Epithelial cell of umbilical artery (primary cell): ENCODE measurements at places on chromosomes 11 and 22. TPM values are rescaled to one million over a fixed set of nuclear protein-coding genes. Genes with fewer than 3 reads are reported as not detected.

The ADM gene
- total RNA-seq, result 104 and 126 TPM in 2 replicates

The MOV10L1 gene
- 14.9 and 15.2 TPM in 2 replicates for total RNA-seq

The SCN3B gene
- total RNA-seq, result under 0.01 and 0.91 TPM in 2 replicates

The SEPTIN3 gene
- total RNA-seq, result 0.15 TPM in 1 of 2 replicates, not detected in the other

The B3GAT1 gene
- total RNA-seq, result under 0.01 TPM in 2 replicates

The TMPRSS5 gene
- total RNA-seq, result not detected in 2 replicates

The ARVCF gene
- total RNA-seq, result 59.1 and 103 TPM in 2 replicates

The F2 gene
- not detected in 2 replicates for total RNA-seq

The LRRC74B gene
- not detected in 2 replicates for total RNA-seq

The GLYATL1 gene
- not detected in 2 replicates for total RNA-seq
